Stimulated activated CD4-positive, alpha-beta T cell treated with anti-CD3 and anti-CD28 coated beads, Interleukin-1b, Interleukin-23, amount 100 ng/mL, for 1 hour (primary cell): ENCODE measurements at places on chromosomes 7 and 10.
A peak's percentile ranks its signal among the peaks of the same experiment; 100 is the strongest.

DNA sequence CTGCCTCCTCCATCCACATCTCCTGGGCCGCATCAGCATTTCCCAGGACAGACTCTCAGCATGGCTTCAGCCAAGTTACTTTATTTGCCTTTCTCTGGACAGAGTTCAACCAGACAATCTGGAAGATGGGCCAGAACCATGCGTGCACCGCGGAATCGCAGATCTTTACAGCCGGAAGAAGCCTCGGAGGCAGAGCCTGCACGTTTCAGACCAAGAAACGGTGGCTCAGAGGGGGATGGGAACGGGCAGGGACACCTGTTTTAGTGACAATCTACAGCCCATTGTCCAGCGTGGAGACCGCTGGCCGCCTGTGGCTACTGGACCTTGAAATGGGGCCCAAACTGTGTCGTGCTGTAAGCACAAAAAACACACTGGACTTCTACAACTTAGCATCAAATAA, 3.5 kb downstream of the VIPR2 start:
- no peak for DNase-seq

DNA sequence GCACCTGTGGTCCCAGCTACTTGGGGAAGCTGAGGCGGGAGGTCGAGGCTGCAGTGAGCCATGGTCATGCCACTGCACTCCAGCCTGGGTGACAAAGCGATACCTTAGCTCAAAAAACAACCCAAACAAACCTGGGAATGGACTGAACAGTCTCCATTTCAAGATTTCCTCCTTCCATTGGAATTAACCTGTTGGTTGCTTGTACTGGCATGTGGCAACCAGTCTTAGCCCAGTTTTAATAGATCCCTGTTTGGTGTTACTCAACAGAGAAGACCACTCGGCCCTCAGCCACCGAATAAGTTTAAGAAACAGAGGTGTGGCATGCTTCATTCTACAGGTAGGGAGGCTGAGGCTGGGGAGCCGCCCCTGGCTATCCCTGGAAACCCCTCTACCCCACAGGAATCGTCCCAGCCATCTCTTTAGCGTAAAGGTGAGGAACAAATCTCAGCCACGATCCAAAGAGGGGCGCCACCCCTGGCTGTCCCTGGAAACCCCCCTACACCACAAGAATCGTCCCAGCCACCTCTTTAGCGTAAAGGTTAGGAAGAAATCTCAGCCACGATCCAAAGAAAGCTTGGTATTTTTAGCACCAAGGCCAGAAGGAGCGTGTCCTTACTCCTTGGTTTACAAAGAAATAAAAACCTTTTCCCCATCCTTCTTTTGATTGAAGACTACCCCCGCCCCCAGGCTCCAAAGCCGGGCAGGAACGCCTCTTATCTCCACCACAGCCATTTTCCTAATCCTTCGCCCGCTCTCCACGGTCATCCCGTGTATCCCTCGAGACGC, 861 bp upstream of the TSPAN14 start:
- no peak for DNase-seq

GRCh38 chr10:17808971-17809841, at the start of gene MRC1:
Gene MRC1, plus strand, starts transcription at chr10:17809348. Its CDS starts 118 bp downstream, at chr10:17809466.
- DNase-seq = no peak

- no peak for DNase-seq
Observed at GRCh38 chr10:124145109-124145870, 51.9 kb upstream of the CHST15 start.

GRCh38 chr7:26143298-26144048, 8.5 kb upstream of the NFE2L3 start:
- no peak for DNase-seq

DNA sequence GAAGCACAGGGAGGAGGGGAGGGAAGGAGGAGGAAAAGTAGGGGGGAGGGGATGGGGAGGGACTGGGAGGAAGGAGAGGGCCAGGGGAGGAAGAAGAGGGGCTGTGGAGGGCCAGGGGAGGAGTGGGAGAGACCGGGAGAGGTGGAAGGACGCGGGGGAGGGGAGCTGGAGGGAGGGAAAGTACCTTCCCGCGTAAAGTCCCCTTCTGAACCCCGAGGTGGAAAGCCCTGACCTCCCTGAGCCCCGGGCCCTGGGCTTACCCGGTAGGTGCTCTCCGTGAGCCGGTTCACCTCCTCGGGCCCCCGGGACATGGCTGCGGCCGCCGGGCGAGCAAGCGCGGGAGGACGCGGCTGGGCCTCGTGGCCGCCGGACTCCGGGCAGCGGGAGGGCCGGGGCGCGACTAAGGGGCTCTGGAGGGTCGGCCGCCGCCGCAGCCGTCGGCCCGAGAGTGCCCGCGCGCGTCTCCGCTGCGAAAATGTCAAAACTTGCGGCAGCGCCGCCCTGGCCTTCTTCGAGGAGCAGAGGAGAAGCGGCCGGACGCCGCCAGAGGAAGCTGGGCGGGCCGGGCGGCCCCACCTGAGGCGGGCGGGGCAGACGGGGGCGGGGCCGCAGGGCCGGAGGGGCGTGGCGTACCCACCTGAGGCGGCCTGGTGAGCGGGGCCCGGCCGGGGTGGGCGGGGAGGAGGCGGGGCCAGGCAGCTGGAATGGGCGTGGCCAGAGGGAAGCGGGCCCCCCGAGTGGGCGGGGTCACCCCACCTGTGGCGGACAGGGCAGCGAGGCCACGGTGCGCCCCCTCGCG, at the start of gene BAIAP2L1:
Gene BAIAP2L1, minus strand, starts transcription at position 549 of the 799 bp plus-strand sequence. Its CDS starts 238 bp downstream, at position 311.
- peak; percentile 63 for DNase-seq

DNA sequence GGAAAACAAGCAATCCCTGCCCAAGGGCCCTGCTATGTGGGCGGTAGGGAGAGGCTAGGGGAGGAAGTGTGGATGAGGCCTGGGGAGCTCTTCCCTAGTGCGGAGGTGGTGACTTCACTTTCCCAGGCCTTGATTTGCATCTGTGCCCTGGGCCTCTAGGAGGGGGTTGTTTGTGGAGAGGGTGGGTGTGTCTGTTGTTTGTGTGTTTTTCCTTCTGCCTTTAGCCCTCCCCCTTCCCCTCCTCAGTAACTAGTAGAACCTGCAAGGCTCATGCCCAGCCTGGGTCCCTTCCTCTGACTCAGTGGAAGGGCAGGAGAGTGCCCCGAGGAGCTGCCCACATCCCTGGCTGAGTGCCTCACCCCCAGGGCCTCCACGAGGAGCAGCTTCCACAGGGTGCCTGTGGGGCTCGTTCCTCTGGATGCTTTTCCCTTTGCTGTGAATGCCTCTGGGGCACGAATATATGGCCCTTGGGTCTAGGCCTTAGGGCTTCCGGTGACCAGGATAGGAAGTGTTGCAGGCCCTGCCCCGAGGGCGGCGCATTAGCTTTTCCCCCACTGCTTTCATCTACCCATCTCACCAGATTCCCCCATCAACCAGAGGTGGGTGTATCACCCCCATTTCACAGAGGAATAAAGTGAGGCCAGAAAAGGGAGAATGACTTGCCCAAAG, 89.4 kb upstream of the DUSP5 start:
- no peak for DNase-seq

DNA sequence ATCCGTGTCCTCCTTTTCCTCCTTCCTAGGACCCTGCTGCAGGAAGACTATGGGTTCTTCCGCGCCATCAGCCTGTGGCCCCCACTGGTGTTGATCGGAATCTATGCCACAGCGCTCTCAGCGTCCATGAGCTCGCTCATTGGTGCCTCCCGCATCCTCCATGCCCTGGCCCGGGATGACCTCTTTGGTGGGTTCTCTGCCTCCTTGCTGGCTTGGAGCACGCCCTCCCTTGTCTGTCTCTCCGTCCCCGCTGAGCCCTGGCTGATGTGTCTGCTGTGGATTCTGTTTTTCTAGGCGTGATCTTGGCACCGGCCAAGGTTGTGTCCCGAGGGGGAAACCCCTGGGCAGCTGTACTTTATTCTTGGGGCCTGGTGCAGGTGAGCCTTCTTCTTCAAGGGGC, 7.3 kb upstream of the TRIP6 start:
- DNase-seq = no peak

GRCh38 chr10:131881104-131881880, 19.5 kb upstream of the PPP2R2D start:
- no peak for DNase-seq

DNA sequence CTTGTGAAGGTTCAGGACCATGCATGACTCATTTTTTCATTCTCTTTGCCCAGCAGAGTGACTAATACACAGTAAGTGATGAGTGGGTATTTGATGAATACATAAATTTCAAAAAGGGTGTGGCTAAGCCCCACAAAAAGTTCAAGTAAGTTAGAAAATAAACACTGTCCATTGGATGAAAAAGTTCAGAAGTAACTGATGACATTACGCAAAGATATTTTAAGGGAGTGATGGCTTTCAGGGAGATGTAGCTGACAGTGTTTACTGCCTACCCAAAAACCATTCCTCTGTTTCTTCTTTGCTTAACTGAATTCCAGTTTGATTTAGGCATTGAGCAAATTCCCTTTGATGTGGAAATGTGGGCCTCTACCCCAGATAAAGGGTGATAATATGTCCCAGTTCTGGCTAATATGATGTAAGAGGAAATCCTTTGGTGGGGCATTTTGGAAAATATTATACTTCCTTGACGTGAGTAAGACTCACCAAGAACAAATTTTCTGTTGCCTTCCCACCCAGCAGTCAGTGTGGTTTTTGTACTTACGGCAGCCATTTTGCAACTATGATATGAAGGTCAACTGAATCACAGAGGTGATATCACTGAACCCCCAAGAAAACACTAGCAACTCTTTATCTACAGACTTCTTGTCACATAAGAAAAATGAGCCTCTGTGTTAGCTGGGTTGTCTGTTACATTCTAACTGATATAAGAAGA, 29.0 kb upstream of the EBLN1 start:
- no peak for DNase-seq

DNA sequence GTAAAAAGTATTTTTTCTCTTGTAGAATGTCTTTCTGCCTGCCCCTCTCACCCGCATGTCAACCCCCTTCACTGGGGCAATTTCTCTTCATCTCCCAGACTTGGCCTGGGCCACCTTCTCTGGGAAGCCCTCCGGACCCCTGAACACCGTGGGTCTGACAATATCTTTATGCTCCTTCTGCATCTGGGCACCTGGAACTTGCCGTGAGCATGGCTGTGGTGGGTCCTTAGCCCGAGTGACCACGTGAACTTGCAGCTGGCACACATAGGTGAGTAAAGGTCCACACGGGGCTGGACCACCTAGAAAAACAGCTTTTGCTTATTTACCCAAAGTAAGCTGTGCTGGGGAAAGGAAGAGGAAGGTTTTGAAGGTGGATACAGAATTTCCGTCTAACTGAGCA, 600.2 kb downstream of the DNAJB6 start:
- no peak for DNase-seq

- DNase-seq = no peak
Observed at GRCh38 chr10:117457932-117458331, 82.7 kb upstream of the PDZD8 start.

DNA sequence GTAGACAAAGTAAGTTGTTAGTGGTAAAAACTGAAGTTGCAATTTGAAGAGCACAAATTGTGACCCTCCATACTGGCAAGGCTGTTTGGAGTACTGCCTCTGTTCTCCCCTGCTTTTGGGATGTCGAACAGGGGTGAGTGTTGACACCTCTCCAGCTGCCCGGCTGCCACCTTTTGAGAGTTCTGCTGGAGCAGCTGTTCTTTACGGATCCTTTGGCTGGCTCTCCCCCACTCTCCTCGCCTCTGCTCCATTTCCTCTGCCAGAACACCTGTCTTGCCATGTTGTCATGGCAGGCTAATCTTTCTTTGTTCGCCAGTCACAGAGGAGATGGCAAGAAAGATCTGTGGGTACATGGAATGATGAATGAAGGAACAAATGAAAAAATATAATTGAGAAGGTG, 34.9 kb downstream of the INSYN2A start:
- DNase-seq = no peak

GRCh38 chr7:27143950-27144780, 684 bp upstream of the HOXA5 start:
- no peak for DNase-seq

GRCh38 chr10:30059209-30060107, at the start of gene JCAD:
Gene JCAD, minus strand, starts transcription at chr10:30059586. Its CDS starts 11,774 bp downstream, at chr10:30047812.
- peak; percentile 40 for DNase-seq

GRCh38 chr7:157689269-157690057, 352.7 kb downstream of the DNAJB6 start:
- no peak for DNase-seq

- no peak for DNase-seq
Observed at GRCh38 chr10:110042181-110042580, 34.4 kb downstream of the ADD3 start.

DNA sequence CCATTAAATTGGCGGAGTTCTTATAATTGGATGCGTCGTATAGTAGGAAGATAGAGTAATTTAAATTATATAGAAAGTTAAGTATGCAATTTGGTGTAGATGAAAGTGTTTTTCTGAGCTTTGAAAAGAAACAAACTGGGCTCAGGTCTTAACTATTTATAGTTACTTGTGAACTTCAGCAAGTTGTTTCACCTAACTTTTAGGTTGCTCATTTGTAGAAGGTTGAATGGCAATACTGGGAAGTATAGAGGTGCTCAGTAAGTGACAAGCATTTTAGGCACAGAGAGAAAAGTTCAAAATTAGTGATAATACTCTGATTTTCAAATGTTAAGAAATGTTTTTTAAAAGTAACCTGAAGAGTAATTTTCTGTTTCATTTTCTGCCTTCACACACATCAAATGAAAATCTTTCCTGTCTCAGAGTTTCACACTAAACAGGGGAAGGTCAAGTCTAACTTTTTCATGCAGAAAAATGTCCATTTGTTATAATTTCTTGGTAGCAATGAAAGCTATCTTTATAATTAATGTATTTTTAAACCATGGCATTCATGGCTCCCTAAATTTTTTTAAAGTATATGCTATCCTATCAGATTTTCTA, 146.5 kb downstream of the PHF14 start:
- no peak for DNase-seq

DNA sequence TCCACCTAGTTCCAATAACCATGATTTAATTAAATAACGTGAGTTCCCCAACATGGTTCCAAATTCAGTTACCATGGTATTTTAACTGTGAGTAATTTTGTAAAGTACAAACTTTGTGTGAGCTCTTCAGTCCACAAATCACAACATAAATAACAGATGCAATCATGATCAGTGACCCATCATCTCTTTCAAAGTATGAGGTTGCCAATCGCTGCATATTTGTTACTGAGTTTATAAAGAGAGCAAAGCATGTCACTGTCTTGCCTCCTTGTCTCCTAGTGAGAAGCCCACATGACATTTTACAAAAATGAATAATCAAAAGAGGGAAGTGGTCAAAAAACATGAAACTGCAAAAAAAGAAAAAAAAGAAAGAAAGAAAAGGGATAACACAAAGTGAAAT, 69.1 kb upstream of the PDSS1 start:
- no peak for DNase-seq

DNA sequence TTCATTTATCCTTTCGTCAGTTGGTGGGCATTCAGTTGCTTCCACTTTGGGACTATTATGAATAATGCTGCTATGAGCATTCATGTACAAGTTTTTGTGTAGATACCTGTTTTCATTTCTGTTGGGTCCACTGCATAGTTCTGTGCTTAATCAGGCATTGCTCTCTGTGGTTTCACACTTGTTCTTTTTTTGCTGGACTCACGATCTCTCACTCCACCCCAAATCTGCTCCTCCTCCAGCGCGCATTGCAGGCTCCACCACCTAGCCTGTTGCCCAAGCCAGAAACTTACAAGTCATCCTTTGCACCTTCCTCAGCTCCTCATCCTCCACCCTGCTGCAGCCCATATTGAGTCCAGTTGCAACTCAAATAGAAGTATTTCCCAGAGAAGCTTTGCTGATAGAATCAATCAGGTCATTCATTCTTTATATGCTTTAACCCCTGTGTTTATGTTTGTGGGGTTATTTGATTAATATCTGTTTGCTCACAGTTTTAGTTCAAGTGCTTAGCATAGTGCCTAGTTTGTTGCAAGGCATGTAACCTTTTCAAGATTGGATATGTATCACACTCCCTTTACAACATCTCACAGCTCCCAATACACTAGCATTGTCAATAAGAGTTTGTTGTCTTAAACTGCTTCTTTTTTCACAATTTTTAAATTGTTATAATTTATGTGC, 16.6 kb upstream of the AFAP1L2 start:
- DNase-seq = no peak

GRCh38 chr7:99024066-99024465, 119.8 kb downstream of the SMURF1 start:
- DNase-seq = no peak
